ENCODE measurements at places on chromosomes 3 and 15. TPM values are rescaled to one million over a fixed set of nuclear protein-coding genes. Genes with fewer than 3 reads are reported as not detected.

The ATP1B3 gene
- total RNA-seq, result 39.7 TPM

The CKMT1A gene
- 0.43 TPM for total RNA-seq

The PODXL2 gene
- total RNA-seq, result 1.4 TPM

The TIMMDC1 gene
- total RNA-seq, result 340 TPM

GRCh38 chr3:39284457-39284881 lies 4.6 kb upstream of the CX3CR1 start:
- no peak for DNase-seq

GRCh38 chr3:45907769-45908705 lies 21.7 kb downstream of the CCR9 start:
- DNase-seq, result no peak

Data from Right ventricle myocardium inferior (tissue), 1 donor.